Upper lobe of right lung (tissue), 1 donor: ENCODE measurements at places on chromosomes 5 and 9. TPM values are rescaled to one million over a fixed set of nuclear protein-coding genes. Genes with fewer than 3 reads are reported as not detected.

Gene CCNO
- total RNA-seq, result not detected

DNA sequence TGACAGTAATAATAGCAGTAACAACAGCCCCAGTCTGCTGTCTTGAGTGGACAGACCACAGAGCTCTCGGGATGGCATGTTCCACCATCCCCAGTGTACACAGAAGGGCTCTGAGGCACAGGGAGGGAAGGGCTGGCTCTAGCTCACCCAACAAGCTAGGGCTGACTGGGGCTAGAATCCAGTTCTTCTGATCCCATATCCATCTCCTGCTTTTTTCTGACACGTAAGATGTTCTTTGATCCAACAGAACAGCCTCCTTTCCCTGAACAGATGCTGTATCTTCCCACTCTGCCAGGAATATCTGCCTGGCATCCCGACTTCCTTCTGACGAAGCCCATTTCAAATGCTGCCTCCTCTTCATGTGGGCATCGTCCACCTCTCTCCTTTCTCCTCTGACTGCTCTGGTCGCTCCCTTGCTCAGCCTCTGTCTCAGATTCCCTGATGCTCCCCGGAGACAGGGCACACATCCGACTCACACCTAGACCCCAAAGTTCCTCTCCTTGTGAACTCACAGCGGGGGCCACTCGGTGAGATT lies 43.6 kb upstream of the CLK4 start:
- no peak for DNase-seq

DNA sequence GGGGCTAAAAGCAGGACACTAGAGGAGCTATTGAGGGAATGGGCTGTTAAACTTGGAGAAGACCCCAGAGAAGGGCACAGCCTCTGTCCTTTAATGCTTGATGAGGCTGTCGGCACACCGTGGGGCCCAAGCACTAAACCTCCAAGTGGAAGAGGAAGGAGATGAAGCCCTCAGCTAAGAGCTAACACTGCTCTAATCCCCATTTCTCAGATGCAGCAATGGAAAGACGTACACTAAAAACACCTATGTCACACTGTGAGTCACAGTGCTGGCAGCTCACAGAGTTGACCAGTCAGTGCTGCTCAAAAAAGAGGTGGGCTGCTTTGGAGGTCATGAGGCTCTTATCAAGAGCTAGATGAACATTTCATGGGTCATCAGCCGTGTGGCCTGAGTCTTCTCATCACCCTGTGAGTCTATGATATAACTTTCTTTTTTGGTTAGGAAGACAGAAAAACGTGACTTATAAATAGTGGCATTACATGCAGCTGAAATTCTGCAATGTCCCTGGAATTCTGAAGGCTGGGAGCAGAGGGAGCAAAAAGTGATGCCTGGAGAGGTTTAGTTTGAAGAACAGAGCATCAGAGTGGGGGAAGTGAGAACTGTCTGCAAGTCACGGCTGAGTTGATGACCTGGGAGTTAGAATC lies 21.5 kb downstream of the TNFSF8 start:
- DNase-seq, result no peak

- DNase-seq, result no peak
Measured at GRCh38 chr5:99765011-99765410, 770.2 kb upstream of the FAM174A start.

Gene FAM153A
- total RNA-seq, result 4.3 TPM
